ENCODE measurements at places on chromosomes 3 and 15.

- DNase-seq: peak; percentile 80
Observed at GRCh38 chr3:37996785-37997301, 6.3 kb downstream of the VILL start.

- DNase-seq: no peak
Observed at GRCh38 chr15:42733027-42733426, 3.9 kb downstream of the CDAN1 start.

- DNase-seq: peak; percentile 15
Observed at GRCh38 chr3:66303491-66303901, 82.7 kb downstream of the SLC25A26 start.

DNA sequence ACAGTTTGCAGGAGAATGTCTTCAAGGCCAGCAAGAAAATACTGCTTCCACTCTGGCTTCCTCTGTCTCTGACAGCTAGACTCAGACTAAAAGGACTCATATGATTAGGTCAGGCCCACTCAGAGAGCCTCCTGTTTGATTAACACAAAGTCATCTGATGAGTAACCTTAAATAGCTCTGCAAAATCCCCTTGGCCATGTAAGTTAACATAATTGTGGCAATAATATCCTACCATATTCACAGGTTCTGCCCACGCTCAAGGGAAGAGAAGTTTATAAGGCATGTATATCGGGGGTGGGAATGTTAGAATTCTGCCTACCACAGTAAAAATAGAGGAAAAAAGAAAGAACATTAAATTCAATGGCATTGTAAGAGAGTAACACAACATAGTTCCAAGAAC lies 20.6 kb upstream of the HHATL start:
- no peak for DNase-seq

DNA sequence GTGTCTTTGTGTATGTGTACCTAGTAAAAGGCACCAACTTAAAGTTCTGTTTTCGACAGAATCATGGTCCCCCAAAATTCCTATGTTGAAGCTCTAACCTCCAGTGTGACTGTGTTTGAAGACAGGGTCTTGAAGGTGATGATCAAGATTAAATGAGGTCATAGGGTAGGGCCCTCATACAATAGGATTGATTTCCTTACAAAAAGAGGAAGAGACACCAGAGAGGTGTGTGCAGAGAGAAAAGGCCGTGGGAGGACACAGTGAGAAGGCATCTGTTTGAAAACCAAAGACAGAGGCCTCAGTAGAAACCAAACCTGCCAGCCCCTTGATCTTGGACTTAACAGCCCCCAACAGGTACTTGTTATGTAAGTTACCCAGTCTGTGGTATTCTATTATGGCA lies 52.0 kb upstream of the CORO2B start:
- DNase-seq: no peak

- DNase-seq: no peak
Observed at GRCh38 chr15:64530918-64531317, 70.5 kb downstream of the ZNF609 start.

DNA sequence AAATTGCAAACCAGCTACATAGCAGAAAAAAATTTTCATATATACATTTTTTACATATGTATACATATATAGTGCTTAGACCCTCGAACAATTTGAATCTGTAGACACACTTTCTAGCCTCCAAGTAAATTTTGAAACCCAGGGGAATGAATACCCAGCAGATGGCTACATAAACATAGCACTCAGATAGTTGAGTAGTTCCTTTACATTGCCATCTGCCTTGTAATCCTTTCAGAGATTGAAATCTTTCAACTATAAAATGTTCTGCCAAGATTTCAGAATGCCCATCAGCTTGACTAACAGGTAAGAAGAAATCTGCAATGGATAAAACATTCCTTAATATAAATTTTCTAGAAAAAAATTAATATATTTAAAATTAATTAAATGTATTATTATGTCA lies 1333.5 kb upstream of the CADM2 start:
- DNase-seq: no peak

Data from stimulated activated CD4-positive, alpha-beta T cell treated with anti-CD3 and anti-CD28 coated beads, Interleukin-2, amount 100 ng/mL, for 48 hours (primary cell).